ENCODE measurements at places on chromosomes 3 and 15.
A peak's percentile ranks its signal among the peaks of the same experiment; 100 is the strongest.

- peak; percentile 76 for DNase-seq
Observed at GRCh38 chr15:63157891-63158431, 684 bp upstream of the RPS27L start.

GRCh38 chr3:24674261-24674660 lies 179.6 kb upstream of the THRB start:
- no peak for DNase-seq

GRCh38 chr15:51765751-51766150 lies 14.4 kb downstream of the TMOD2 start:
- DNase-seq: no peak

DNA sequence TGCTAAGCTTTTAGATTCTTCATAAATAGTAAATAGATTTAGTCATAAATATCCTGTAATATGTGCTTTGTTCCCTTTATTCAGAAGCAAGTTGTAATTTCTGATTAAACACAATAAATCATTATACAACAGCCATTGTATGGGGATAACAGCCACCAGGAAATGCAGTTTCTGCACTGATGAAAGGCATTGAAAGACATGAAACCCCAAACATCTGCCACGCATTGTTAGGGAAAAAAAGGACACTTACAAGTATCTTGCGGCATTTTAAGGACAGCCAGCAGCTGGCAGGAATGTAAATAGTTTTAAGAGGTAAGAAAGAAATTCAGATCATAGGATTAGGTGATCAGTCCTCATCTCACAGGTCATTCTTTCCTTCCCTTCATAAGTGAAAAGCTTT lies 801.1 kb upstream of the LMCD1 start:
- DNase-seq: no peak

GRCh38 chr15:78800189-78800588 lies 11.1 kb downstream of the ADAMTS7 start:
- DNase-seq: no peak

GRCh38 chr3:84962415-84962814 lies 3.6 kb downstream of the CADM2 start:
- no peak for DNase-seq

DNA sequence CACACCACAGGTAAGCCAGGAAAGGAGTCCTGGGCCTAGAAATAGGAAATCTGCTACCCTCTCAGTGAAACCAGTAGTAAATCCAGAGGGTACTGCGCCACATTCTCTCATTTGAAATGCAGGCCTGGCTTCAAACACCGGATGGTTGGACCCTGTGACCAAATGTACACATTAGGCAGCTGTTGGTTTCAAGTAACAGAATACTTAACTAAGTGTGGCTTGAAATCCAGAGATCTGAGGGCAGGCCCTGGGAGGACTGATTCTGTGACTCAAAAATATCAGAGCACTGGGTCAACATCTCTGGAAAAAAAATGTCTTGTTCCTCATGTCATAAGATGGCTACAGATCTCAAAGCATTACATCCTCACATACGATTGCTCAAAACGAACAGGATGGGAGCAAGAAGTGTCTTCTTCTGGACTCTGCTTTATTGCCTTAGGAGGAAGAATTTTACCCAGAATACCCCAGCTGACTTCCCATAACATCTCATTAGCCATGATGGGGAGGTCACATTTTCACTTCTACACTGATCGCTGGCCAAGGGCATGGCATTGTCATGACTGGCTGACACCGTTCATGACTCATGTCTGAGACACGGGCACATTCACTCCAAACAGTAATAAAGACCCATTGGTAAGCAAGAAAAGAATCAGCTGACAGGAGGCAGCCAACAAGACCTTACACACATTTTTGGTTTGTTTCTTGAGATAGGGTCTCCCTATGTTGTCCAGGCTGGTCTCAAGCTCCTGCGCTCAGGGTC lies 166.0 kb downstream of the ARRDC4 start:
- no peak for DNase-seq

DNA sequence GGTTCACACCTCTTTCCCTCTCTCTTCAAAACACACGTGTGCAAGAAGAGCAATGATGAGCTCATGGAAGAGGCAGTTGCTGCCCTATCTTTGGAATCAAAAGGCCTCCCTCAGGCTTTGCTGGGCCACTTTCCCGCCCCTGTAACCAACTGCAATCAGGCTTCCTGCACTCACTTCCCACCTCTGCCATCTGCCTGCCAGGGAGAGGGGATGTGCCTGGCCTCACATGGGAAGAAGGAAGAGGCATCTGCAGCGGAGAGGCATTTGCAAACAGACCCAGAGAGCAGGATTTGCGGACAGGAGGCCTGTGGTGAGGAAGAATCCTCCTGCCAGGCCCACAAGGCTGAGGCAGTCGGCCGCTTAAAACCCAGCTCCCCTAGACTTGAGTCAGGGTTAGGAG lies 175.6 kb upstream of the ATP10A start:
- no peak for DNase-seq

- DNase-seq: no peak
Observed at GRCh38 chr15:70407955-70408354, 310.2 kb upstream of the TLE3 start.

- peak; percentile 46 for DNase-seq
Observed at GRCh38 chr3:1275495-1275894, 182.7 kb downstream of the CNTN6 start.

DNA sequence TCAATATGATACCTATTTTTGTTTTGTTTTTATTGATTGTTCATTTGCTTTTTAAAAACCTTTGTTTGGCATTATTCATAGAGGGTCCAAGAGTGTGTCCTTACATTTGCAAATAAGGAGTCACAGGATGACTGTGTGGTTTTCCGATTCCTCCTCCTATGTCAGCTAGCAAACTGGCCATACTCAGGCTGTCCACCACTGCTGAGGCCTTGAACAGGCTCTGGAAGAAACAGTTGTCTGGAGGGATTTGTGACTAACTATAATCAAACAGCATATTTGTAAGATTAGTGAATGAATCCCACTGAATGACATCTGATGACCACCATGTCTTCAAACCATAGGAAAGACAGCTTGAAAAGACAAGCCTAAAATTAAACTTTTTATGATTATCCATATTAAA lies 423.4 kb upstream of the ATP11B start:
- no peak for DNase-seq

DNA sequence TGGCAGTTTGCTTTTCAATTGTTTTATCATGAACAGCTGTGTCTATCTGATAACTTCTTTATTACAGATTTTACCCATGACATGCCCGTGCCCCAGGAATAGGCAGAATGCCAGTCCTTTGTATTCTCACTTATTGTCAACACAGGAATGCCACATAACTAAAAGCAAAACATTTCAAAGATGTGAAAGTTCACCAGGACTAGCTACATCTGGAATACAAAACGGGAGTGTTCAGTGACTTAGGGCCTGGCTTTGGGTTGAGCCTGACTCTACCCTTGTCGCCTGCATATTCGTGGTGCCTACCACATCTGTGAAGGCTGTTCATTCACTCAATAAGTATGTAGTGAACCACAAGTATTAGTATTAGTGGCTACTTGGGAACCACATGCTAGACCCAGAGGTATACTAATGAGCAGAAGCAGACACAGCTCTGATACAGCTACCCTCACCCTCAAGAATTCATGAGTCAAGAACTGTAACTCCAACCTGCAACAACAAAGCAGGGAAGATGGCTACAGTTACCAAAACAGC lies 2.9 kb downstream of the TNFSF10 start:
- DNase-seq: no peak

- no peak for DNase-seq
Observed at GRCh38 chr3:47716656-47717055, 65.0 kb downstream of the SMARCC1 start.

DNA sequence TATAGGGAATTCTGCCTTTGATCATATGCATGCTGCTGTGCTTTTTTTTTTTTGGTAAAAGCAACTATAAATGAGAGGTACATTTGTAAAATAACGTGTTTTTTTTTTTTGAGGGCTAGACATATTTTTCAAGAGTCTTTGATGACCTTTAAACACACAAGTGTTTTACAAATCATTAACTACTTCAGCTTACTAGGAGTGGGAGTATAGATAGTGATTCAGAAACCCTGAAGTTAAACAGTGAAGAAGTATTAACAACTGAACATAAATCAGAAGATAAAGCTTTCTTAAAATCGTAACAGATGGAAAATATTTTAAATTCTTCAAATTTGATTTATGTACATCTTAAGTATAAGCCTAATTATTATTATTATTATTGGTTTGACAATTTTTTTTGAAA lies 2.9 kb upstream of the GMNC start:
- no peak for DNase-seq

GRCh38 chr15:32106401-32107381 lies 76.4 kb downstream of the CHRNA7 start:
- DNase-seq: no peak

DNA sequence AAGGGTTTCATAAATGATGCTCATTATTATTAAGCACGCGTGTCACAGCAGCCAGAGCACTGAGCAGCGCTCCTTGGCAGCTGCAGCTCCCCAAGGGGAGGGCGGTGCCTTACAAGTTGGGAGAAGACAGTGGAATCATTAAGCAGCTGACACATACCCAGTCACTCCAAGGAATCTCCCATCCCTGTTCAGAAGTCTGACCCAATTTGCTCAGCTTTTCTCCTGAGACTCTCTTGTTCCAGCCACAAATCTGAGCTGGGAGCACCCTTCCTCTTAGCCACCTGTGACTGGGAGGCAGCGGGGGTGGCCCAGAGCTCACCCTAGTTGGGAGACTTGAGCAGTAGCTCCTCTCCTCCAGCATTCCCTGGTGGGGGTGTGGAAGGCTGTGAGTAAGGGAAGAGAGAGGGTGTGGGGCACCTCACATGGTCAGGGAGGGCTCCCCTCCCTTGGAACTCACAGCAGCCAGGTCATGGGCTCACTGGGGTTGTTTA lies 64.3 kb downstream of the DUT start:
- no peak for DNase-seq

- no peak for DNase-seq
Observed at GRCh38 chr3:183812761-183813445, 12.5 kb downstream of the MAP6D1 start.
